ENCODE measurements at places on chromosomes 4 and X. TPM values are rescaled to one million over a fixed set of nuclear protein-coding genes. Genes with fewer than 3 reads are reported as not detected.

Gene P2RY4
- 0.64 TPM for total RNA-seq

- no peak for DNase-seq
Observed at GRCh38 chr4:168109527-168109926, 17.2 kb downstream of the ANXA10 start.

DNA sequence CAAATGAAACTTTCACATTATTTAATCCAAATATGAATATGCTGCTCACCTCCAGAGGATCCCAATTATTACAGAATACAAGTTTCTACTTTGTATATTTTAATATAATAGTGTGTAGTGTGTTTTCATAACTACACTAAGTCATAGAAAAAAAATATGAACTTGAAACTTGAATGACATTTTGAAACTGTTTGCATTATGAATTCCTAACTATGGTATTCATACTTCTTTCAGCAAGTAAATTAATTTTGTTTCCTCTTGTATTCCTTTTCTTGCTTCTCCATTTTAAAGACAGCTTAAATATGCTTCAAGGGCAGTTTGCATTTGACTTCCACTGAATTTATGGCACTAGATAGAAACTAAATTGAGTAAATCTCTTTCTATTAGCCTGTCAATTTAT lies 177.1 kb downstream of the BMPR1B start:
- DNase-seq = no peak

Gene CCNA2
- 2.0 TPM for total RNA-seq

- DNase-seq = no peak
Observed at GRCh38 chrX:67436867-67437266, 107.0 kb upstream of the AR start.

Gene SPANXA1
- total RNA-seq = not detected
